ENCODE measurements at places on chromosomes 1 and 21.

- DNase-seq, result no peak
Observed at GRCh38 chr1:172477741-172478140, 33.9 kb upstream of the PIGC start.

GRCh38 chr21:44010429-44010828 lies 1.7 kb upstream of the TRAPPC10 start:
- no peak for DNase-seq

DNA sequence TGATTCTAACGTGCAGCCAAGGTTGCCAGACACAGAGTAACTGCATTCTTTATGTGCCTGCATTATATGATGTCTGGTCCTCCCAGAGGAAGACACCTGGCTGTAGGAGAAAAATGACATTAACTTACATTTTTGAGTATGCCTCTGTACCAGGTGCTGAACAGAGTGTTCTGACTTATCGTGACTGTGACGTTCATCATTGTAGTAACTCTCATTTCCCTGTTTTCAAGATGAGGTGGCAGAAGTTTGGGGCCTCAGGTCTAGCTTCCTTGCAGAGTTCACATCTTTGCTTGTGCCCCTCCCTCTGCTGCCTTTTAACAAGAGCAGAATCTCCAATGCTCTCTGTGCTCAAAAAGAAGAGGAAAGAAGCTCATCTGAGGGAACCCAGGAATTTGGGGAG lies 488.0 kb downstream of the AJAP1 start:
- no peak for DNase-seq

- DNase-seq, result no peak
Observed at GRCh38 chr1:8073112-8073855, 47.2 kb upstream of the ERRFI1 start.

GRCh38 chr1:110005971-110006370 lies 21.4 kb downstream of the AHCYL1 start:
- no peak for DNase-seq

DNA sequence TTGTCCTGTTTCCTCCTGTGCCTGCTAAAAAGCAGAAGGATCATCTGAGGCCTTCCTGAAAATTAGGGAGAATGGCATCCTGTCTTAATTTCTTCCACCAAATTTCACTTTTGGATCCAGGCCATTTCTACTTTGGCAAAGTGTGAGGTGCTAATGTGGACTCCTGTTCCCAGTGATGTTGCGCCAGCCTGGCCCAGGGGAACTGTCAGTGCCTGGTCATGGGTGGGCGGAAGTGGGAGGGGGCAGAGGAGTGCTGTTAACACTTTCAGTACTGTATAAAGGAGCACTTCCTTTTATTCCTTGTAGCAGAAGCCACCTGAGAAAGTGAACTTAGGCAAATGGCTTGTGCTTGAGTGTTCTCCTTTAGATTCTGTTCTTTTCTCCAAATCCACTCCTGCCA lies 19.9 kb downstream of the ELAPOR1 start:
- peak; percentile 28 for DNase-seq

- no peak for DNase-seq
Observed at GRCh38 chr1:53473463-53473862, 14.3 kb downstream of the DMRTB1 start.

- no peak for DNase-seq
Observed at GRCh38 chr1:100874433-100874832, 20.2 kb downstream of the EXTL2 start.

- no peak for DNase-seq
Observed at GRCh38 chr1:94244816-94245215, 7.4 kb upstream of the ARHGAP29 start.

GRCh38 chr21:44461464-44462001 lies 6.2 kb downstream of the LRRC3 start:
- peak; percentile 62 for DNase-seq

DNA sequence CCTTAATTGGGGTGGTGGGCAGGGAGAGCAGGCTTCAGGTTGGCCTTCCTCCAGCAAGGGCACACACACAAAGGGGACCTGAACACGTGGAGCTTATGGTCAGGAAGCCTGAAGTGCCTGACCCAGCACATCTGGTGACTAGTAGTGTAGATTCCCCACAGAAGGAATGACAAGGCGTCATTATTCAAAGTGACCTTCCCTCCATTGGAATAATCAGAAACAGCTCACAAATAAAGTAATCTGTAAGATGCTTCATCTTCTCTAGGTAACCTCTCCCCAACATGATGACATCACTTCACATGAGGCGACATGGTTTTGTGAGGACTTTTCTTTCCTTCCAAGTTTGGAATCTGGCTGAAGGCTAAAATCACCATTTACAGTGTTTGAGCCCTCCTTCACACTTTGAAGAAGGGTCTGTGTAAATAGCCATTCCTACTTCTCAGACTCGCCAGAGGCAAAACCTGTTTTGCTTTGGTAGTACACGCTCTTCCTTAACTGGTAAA lies 32.8 kb upstream of the ERG start:
- no peak for DNase-seq

- DNase-seq, result peak; percentile 87
Observed at GRCh38 chr1:226662642-226663326, 76.3 kb downstream of the ITPKB start.

DNA sequence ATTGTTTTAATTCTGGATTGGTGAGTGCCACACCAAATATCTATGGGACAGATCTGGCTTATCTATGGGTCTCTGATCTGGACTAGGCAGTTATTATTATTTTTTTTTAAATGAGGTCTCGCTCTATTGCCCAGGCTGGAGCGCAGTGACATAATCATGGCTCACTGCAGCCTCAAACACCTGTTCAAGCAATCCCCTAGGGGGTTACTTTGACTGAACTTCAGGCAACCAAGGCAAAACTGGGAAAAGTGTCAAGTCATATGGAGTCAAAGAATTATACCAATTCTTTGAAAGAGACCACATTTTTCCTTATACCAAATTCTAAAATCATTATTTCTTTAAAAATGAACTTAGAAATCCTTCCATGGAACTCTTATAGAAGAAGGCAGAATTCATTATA lies 129.1 kb upstream of the HOOK1 start:
- no peak for DNase-seq

DNA sequence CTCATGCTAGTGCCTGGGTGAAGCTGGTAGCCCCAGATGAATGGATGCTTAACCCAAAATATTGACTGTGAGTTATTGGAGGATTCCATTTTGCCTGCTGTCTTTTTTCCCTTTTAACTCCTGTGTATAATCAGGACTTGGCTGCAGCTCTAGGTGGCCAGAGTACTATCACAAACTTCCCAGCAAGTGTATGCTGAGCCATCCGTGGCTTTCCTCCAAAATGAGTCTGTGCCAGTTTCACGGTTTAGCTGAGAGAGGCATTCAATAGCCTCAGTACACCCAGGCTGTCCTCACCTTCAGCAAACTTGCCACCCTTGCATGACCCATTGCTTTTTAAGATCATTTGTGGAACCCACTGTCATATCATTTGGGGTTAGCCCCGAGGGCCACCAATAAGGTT lies 5.3 kb upstream of the DPT start:
- DNase-seq, result peak; percentile 42

DNA sequence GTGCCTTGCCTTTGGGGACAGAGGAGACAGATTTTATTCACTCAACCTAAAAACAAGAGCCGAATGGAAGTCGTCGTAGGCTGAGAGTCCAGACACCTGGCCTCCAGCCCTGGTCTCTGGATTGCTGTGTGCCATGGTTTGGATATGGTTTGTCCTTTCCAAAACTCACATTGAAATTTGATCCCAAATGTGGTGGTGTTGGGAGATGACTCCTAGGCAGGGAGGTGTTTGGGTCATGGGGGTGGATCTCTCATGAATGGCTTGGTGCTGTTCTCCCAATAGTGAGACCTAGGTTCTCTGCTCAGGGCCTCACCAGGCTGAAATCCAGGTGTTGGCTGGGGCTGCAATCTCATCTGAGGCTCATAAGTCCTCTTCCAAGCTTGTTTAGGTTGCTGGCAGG lies 75.5 kb downstream of the FOXD2 start:
- no peak for DNase-seq

GRCh38 chr1:230201445-230201844 lies 134.4 kb downstream of the GALNT2 start:
- no peak for DNase-seq

- no peak for DNase-seq
Observed at GRCh38 chr21:43269440-43269839, 100.6 kb downstream of the CRYAA start.

DNA sequence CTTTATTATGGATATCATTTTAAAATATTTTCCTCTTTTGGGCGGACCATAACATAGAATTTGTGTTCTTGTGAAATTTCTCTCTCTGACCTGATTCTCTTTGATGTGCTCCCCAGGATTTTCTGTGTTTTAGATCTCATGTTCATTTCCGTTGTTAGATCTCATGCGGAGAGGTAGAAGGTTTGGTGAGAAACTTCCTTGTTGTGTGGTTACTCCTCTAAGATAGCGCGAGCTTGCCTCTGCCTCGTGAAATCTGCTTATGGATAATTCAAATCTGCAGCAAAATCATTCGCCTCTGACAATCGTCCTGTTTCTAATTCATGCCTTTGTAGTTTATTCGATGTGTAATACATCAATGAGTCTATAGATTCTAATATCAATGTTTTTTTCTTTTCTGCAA lies 580.4 kb downstream of the USP25 start:
- no peak for DNase-seq

- DNase-seq, result no peak
Observed at GRCh38 chr1:65840683-65841082, 48.0 kb downstream of the PDE4B start.

GRCh38 chr1:16969057-16969611 lies 11.3 kb downstream of the MFAP2 start:
- peak; percentile 64 for DNase-seq

- no peak for DNase-seq
Observed at GRCh38 chr1:109259674-109260557, 10.6 kb downstream of the CELSR2 start.

DNA sequence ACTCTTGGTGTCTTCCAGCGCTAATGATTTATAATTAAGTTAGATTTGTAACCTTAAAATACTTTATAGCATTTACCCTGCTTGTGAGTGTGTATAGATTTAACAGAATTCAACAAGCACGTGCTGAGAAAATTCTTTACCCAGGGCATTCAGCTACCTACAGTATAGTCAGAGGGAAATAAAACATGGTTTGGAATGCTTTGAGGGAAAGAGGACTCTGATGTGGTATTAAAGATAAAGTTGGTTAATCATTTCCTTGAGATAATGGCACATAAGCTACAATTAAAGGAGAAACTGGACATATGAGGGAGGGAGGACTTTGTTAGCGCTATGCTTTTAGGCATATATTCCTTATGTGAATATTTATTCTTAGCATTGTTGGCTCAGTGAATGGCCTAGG lies 26.4 kb upstream of the IL12RB2 start:
- DNase-seq, result no peak

GRCh38 chr1:231390071-231390470 lies 32.0 kb downstream of the EGLN1 start:
- DNase-seq, result no peak

- DNase-seq, result no peak
Observed at GRCh38 chr21:17427157-17427556, 85.7 kb upstream of the CXADR start.

- DNase-seq, result no peak
Observed at GRCh38 chr1:88247666-88248065, 436.4 kb upstream of the PKN2 start.

GRCh38 chr1:244762629-244763028 lies 72.8 kb upstream of the COX20 start:
- no peak for DNase-seq

DNA sequence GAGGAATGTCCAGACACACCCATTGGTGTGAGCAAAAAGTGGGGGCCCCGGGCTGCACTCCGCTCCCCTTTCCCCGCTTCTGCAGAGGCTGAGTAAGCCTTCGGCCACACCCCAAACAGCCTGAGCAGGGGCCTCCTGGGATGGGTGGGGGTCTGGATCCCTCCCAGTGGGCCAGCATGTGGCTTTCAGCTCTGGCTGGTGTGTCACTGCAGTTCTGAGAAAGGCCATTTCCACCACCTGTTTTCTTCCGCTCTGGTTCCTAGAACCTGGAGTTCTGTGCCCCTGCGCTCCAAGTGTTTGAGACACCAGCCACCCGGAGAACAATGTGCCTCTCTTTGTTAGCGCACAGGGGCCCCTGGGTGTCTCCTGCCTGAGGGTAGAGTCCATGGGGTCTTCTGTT lies 30.9 kb downstream of the SLC37A1 start:
- peak; percentile 14 for DNase-seq

GRCh38 chr21:25938658-25939395 lies 204.1 kb downstream of the GABPA start:
- DNase-seq, result no peak

- DNase-seq, result no peak
Observed at GRCh38 chr1:232428786-232429530, 201.0 kb downstream of the SIPA1L2 start.

DNA sequence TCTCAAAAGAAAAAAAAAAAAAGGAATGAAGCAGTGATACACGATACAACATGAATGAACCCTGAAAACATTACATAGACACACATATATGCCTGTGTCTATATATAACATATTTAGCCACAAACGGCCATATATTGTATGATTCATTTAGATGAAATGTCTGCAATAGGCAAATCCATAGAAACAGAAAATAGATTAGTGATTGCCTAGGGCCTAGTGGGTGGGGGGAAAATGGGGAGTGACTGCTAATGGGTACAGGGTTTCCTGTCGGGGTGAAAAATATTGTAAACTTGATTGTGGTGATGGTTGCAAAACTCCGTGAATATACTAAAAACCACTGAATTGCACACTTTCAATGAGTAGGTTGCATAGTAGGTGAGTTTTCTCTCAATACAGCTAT lies 6.0 kb upstream of the H6PD start:
- no peak for DNase-seq

- no peak for DNase-seq
Observed at GRCh38 chr1:232754930-232755329, 50.3 kb upstream of the MAP10 start.

- no peak for DNase-seq
Observed at GRCh38 chr1:48442864-48443619, 29.0 kb downstream of the SPATA6 start.

DNA sequence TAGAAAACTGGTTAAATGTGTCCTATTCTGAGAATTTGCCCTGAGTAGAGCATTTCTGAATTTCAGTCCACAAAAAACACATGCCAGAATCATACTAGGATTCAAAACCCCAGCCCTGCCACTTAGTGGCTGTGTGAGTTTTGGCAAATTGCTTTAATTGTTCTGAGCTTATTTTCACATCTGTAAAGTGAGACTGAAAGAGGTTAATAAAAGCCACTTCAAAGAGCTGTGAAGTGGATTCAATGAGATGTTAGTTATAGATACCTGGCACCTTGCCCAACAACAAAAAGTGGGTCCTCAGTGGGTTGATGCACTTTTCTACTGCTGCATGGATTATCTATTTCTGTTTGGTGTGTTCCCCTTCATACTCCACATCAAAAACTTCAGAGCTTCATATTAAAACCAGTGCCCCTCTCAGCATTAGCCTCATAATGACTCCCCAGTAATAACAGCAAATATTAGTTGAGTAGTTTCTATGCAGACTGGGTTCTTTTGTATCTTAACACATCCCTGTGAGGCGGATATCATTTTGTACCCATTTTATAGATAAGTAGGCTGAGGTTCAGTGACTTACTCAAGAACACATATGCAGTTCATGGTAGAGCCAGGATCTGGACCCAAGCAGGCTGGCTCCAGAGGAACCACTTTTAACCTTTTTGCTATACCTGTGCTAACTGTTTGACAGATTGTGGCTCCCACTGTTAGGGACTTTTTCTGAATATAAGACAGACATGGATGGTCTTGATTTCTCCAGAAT lies 14.2 kb upstream of the ADORA3 start:
- DNase-seq, result no peak

Data from femur (tissue), 1 donor.